ENCODE measurements at places on chromosomes 16 and 17.

- no peak for DNase-seq
Observed at GRCh38 chr16:28830531-28830930, 7.7 kb downstream of the ATXN2L start.

- DNase-seq = no peak
Observed at GRCh38 chr16:83711069-83711468, 96.7 kb upstream of the HSBP1 start.

GRCh38 chr16:47366228-47366627 is 94.6 kb downstream of the ITFG1 start:
- DNase-seq = no peak

DNA sequence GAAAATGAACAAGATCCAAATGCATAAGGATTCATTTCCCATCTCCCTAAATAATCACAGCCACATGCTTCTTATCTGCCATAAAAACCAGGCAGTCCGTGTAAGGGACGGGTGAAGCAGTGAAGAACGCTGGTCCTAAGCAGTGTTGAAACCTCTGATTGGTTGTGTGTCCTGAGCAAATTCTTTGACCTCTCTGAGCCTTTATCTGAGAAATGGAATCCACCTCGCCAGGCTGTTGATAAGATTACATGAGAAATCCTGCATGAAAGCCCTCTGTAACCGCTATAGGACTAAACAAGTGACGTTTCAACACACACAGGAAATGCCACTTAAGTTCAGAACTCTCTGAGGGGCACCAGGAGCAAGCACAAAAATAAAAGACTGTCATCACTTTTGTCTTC is 26.8 kb downstream of the GAS7 start:
- no peak for DNase-seq

GRCh38 chr17:71505981-71506380 is 614.8 kb upstream of the SOX9 start:
- DNase-seq = no peak

DNA sequence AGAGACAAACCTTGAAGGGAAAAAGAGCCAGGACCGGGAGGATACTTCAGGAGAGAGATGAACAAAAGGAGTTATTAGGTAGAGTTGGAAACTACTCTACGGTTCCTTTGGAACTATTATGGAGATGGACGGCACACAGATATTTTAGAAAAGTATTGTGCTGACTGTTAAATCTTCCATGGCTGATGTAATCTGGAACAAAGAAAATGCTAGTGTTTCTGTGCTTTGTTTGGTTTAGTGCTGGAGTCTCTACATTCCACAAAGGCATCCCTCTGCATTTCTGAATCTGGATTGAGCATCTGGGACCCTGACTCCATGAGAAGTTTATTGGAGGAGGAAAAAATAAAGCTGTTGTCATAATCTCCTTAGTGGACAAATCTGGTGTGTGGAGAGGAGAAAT is 57.2 kb downstream of the RPGRIP1L start:
- no peak for DNase-seq

- DNase-seq = no peak
Observed at GRCh38 chr17:30790279-30790678, 34.2 kb downstream of the CRLF3 start.

- no peak for DNase-seq
Observed at GRCh38 chr16:15677447-15677846, 27.4 kb downstream of the NDE1 start.

- DNase-seq = no peak
Observed at GRCh38 chr17:33816842-33817617, 438.1 kb upstream of the CCL2 start.

GRCh38 chr16:71218306-71218963 is 12.1 kb downstream of the HYDIN start:
- DNase-seq = no peak

DNA sequence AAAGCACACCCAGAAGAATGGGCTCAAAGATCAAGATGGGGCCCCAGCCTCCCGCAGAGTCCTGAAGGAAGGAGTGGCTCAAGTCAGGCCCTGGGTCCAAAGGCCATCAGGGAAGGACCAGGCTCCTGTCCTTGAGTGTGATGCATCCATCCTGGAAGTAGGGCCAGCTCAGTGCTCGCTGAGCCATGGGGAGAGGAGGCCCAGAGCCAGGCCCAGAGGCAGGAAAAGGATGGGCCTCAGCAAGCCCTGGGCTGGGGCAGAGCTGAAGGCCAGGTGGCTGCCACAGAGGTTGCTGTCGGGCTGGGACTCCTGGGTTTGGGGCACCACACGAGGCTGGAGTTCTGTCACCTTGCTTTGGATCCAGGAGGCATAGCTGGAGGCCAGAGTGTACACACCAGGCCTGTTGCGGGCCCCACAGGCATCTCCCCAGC is 3.7 kb downstream of the PRSS8 start:
- DNase-seq = no peak

DNA sequence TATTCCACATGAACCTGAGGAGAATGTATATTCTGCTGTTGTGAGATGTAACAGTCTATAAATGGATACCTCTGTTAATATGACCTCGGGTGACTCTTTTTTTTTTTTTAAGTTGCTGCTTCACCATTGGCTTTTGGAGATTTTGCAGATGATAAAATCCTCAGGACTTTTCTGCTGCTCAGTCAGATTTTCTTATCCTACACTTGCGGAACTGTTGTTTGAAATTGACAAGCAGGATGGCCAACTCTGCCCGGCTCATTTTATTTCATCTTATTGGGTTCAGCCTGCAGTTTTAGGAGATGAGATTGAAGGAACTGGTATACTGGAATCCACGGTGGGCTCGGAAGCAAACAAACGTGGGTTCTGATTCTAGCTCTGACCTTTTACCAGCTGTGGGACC is 19.3 kb downstream of the IL4R start:
- DNase-seq = no peak

DNA sequence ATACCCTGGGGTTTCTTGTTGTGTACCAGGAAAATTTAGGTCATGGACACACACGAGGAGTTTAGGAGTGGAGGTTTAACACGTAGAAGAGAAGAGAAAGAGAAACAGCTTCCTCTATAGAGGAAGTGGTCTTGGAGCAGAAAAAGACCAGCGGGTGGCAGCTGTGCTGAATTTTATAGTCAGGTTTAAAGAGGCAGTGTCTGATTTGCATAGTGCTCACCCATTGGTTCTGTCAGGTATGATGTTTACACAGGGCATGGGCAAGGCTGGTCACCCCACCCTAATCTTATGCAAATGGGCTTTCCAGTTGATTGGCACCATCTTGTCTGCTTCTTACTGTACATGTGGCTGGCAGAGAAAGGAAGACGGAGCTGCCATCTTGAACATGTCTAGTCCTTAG is 309.0 kb downstream of the CDH13 start:
- no peak for DNase-seq

- DNase-seq = no peak
Observed at GRCh38 chr16:821751-822150, 21.2 kb upstream of the GNG13 start.

DNA sequence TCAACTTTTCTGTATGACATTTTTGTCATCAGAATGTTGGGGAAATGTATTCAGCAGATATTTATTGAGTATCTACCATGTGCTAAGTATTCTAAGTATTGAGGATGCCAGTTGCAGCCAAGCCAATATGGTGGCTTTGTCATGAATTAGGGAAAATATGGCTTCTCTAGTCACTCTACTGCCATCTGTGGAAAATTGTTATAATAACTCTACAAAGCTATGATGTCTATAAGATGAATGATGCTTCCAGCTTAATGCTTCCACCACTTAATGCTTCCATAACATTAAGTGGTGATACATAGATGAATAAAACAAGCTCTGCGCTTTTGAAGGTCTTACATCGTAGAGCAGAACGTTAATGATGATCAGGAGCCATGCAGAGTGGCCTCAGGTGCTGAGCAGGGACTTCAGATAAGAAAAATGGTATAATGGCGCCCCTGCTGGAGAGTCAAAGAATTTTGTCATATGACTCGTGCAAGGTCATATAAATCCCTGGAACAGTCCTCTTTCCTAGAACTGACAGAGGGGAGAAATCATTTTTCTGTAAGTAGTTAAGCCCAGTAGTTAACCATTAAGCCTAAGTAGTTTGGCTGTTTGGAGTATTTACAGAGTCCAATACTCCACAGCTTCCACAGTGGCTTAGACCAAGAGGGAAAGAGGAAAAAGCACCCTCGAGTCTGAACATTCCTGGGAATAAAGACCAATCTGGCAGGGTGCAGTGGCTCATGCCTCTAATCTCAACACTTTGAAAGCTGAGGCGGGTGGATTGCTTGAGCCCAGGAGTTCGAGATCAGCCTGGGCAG is 2.7 kb upstream of the TMIGD1 start:
- DNase-seq = no peak

Measured in skeletal muscle cell (primary cell).